Fibroblast of pulmonary artery (primary cell): ENCODE measurements at places on chromosomes 11 and 22.
A peak's percentile ranks its signal among the peaks of the same experiment; 100 is the strongest.

- DNase-seq: no peak
These were observed 85.3 kb upstream of the GAL start for GRCh38 chr11:68598816-68599653.

- DNase-seq: no peak
These were observed 41.0 kb upstream of the DBX1 start for GRCh38 chr11:20201231-20201630.

GRCh38 chr22:26849575-26849974 is 192.2 kb downstream of the MIAT start:
- DNase-seq: no peak

GRCh38 chr22:40436505-40437431 is 66.4 kb downstream of the SGSM3 start:
- peak; percentile 81 for DNase-seq

DNA sequence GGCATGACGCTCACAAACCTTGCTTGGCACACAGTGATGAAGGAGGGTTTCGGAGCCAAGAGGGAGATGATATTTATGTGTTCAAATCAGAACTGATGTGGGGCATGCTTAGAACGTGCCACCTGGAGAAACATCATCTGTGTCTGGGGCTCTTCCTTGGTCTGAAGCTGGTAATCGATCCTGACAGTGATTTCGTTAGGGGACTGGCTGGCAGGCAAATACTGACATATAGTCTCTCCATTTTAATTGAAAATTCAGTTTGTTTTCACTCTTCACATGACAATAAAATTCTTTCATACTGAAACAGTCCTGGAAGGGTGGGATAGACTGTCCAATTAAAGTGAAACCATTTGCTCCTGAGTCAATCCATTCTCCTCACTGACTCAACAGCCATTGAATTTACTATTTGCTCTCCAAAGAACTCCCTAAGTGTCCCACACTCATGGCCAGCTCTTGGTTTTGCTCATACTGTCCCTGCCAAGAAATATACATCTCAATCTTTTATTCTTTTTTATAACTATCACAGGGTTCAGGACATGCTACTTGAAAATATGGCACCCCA is 134.8 kb downstream of the TRPC6 start:
- no peak for DNase-seq

- DNase-seq: no peak
These were observed 731 bp upstream of the SLC37A2 start for GRCh38 chr11:125062218-125062930.

GRCh38 chr11:85652786-85653447 is 5.2 kb downstream of the TMEM126A start:
- no peak for DNase-seq

- DNase-seq: no peak
These were observed 53.0 kb downstream of the OSBPL5 start for GRCh38 chr11:3111919-3112690.

GRCh38 chr11:57479911-57480310 is 19.6 kb downstream of the RTN4RL2 start:
- no peak for DNase-seq

GRCh38 chr11:72602250-72602904 is 71.8 kb downstream of the PDE2A start:
- DNase-seq: no peak

DNA sequence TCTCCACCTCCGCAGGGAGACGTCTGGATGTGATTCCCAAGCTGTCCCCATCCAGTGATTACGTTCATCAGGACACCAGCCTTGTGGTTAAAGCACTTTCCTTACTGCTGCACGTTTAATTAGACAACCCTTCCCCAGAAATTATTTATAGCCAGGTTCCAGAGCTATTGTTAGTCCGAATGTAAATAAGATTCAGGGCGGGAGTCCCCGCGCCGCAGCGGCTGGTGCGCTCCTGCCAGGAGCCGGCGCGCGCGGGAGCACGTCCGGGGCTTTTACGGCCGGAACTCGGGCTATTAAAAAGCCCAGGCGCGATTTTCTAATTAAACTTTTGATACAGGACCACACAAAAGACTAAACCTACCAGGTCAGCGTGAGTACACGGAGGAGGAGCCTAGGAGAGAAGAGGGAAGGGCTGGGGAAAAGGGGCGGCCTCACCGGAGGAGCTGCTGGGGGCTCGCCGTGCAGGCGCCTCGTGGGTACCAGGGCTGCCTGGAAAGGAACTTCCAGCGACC is 538.3 kb downstream of the OPCML start:
- DNase-seq: no peak

- DNase-seq: no peak
These were observed 2.4 kb upstream of the ATL3 start for GRCh38 chr11:63673579-63673978.

- no peak for DNase-seq
These were observed 2.6 kb upstream of the TOP3B start for GRCh38 chr22:21985214-21985613.

GRCh38 chr22:44393066-44393465 is 80.3 kb upstream of the SHISAL1 start:
- DNase-seq: no peak

GRCh38 chr11:63832336-63832735 is 6.6 kb upstream of the MARK2 start:
- no peak for DNase-seq

DNA sequence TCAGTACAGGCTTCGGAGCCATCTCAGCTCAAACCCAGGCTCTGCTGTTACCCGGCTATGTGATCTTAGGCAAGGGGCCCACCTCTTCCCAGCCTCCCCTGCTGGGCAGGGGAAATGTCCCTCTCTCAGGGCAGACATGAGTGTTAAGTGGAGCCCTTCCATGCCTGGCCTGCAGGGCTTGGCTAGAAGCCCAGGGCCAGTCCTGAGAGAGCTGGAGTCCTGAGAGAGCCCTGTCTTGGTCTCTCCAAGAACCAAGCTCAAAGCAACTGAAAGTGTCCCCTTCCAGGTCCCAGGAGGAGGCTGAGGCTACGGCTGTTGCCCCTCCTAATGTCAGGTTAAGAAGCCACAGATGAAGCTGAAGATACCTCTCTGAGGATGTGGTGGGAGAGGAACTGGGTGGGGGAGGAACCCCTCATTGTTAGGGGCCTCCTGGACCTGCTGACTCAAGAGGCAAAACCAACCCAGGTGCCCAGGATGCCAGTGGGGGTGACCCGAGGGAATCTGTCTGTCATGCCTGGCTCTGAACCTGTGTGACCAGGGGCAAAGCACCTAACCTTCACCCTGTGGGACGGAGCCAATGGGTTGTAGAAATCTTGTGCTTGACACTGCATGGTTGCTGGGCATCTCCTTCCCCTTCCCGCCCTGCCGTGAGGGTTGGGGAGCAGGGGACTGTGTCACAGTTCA is 4.2 kb downstream of the ZP1 start:
- DNase-seq: peak; percentile 63

DNA sequence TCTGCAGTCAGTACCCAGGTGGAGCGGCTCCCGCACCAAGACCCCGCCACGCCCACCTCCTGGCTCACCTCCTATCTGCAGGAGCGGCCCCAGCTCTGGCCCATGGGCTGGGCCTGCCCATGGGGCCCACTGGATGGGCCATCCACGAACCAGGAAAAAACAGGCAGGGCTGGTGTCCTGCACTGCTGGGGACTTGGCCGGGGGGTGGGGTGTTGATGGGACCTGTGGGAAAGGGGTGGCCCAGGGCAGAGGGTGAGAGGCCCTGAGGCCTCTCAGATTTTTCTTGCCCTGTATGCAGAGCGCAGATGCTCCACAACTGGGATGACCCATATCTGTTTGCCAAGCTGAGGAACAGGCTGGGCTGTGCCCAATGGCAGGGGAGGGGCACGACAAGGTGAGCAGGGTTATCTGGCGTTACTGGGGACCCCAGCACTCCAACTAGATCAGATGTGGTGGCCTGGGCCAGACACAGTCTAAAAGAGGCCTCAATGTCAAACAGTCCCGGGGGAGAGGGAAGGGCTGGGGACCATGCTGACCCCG is 2.7 kb upstream of the PIM3 start:
- no peak for DNase-seq

DNA sequence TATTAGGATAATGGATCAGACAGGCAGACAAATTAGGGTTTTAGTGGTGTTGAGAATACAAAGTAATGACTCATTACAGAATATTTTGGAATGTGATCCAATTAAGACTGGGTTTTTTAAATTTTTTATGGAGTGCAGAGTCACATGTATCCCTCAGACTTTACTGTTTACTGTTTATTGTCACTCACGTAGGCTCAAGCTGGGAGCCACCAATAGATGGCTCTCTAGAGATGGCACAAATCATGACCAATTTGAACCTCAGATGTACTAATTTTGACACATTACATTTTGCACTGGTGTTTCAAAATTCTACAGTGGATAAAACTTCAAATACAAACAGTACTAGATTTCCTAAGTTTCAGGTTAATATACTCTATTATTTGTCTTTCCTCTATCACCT is 53.6 kb upstream of the ANO3 start:
- no peak for DNase-seq

DNA sequence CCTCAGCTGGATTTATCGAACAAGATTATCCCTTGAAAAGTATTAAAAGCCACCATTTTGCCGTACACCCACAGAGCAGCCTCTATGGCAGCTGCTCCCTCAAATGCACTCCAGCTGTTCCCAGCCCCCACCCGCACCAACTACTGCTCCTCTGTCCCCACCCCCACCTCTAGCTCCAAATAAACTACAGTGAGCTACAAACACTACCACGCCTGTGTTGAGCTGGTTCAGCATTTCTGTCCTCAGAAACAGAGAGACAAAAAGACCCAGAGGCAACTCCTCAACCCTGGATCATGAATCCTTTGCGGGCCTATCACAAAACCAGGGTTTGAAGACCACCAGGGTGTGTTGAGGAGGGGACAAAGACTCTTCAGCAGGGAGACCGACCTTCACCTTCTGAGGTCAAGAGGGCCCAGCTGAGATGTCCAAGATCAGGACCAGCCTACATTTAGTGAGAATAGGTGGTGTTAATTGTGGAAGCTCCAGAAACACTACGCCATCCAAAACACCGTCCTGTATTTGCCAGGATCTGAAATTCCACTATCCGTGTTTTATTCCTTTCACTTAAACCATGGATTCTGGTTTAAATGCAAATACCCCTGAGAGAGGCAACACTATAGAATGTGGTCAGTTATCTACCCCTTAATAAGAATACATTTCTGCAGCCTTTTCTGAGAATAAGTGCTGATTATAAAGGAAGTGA is 195.9 kb downstream of the DSCAML1 start:
- no peak for DNase-seq

GRCh38 chr11:119055901-119056300 is 1.1 kb downstream of the HYOU1 start:
- peak; percentile 38 for DNase-seq

GRCh38 chr22:48577691-48578090 is 1250.0 kb downstream of the BRD1 start:
- no peak for DNase-seq

- DNase-seq: no peak
These were observed 29.7 kb upstream of the DDX6 start for GRCh38 chr11:118820412-118821357.

GRCh38 chr11:81674211-81674610 is 1059.5 kb downstream of the FAM181B start:
- DNase-seq: no peak

- no peak for DNase-seq
These were observed 62.2 kb downstream of the FAM181B start for GRCh38 chr11:82671451-82671850.

DNA sequence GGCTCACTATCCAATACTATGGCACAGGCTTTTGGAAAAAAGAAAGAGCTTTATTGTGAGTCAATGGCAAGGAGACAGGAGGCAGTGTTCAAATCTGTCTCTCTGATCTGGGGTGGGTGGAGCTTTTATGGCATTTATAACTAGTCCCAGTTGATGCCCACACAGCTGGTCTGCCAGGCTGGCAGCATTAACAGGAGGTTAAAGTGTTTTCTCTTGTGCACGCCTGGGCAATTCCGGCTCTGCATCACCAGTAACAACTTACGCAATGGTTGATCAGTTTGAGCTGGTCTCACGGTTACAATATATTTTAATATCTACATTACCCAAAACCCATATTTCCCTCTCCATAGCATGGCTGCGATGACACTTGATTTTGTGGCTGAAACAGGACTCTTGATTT is 15.1 kb upstream of the SMIM38 start:
- no peak for DNase-seq
